ENCODE measurements at places on chromosomes 3 and 15.

DNA sequence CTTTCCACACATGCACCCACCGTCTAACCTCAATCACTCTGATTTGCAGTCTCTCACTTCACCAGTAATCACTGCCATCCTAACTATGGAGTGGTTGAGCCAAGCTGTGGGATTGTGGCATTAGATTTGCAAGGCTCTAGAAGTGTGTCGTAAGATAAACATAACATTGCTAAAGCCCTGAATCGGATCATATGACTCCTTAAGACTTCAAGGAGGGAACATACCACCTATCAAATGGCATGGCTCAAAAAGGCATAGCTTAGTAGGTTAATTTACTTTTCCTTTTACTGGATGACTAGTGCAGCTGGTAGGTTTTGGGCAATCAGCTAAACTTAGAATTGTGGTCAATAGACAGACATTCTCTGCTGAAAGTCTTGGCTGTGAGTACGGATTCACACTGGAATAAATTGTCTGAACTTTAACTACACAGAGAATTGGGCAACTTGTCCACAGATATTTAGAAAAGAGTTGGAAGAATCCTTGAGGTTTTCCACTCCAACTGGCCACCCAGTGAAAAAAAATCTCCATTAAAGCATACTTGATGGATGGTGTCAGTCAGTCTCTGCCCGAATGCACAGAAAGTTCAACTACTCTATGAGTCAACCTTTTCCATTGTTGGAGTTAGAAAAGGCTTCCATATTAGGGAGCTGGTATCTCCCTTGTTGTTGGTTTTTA, 476.7 kb upstream of the CBLB start:
- H3K4me1 ChIP-seq, result peaks cover 12% of the 10 kb centered on the region
- DNase-seq, result no peak
- no peak overlapping the region for H3K27ac ChIP-seq
- H3K4me3 ChIP-seq, result no peak overlapping the region

- H3K4me3 ChIP-seq, result no peak overlapping the region
- DNase-seq, result no peak
- no peaks in the 10 kb centered on the region for H3K27me3 ChIP-seq
- peaks cover 2% of the 10 kb centered on the region for H3K4me1 ChIP-seq
These were observed 17.3 kb downstream of the FGD5 start for GRCh38 chr3:14836049-14836468.

GRCh38 chr3:158768361-158768787, 33.5 kb upstream of the MFSD1 start:
- H3K4me3 ChIP-seq, result no peak overlapping the region
- DNase-seq, result no peak
- H3K27me3 ChIP-seq, result no peaks in the 10 kb centered on the region
- no peaks in the 10 kb centered on the region for H3K36me3 ChIP-seq
- H3K27ac ChIP-seq, result no peak overlapping the region
- no peaks in the 10 kb centered on the region for H3K4me1 ChIP-seq

DNA sequence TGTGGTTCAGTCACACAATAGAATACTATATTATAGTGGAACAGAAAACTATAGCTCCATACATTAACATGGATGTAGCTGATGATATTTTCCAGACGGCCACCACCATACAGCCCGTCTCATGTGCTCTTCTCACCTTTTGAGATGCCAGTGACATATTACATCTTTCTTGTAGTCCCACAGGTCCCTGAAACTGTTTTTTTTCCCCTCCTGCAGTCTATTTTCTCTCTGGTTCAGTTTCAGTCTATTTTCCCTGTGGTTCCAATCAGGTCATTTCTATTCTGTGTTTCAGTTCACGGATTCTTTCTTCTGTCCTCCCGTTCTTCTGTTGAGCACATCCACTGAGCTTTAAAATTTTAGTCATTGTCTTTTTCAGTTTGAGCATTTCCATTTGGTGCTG, 72.2 kb downstream of the PPCDC start:
- no peak overlapping the region for H3K4me3 ChIP-seq
- H3K36me3 ChIP-seq, result peaks cover 1% of the 10 kb centered on the region
- no peak for DNase-seq
- peaks cover 8% of the 10 kb centered on the region for H3K4me1 ChIP-seq
- H3K27me3 ChIP-seq, result no peaks in the 10 kb centered on the region

- H3K4me3 ChIP-seq, result no peak overlapping the region
- no peak for DNase-seq
- no peaks in the 10 kb centered on the region for H3K36me3 ChIP-seq
- H3K27ac ChIP-seq, result no peak overlapping the region
These were observed 499.4 kb downstream of the ROBO1 start for GRCh38 chr3:79268422-79268821.

GRCh38 chr3:10317311-10317960, 3.5 kb downstream of the SEC13 start:
- no peak for DNase-seq
- no peak overlapping the region for H3K4me3 ChIP-seq
- no peaks in the 10 kb centered on the region for H3K27me3 ChIP-seq

- no peaks in the 10 kb centered on the region for H3K4me1 ChIP-seq
- no peak for DNase-seq
- no peak overlapping the region for H3K4me3 ChIP-seq
- H3K36me3 ChIP-seq, result no peaks in the 10 kb centered on the region
- H3K27me3 ChIP-seq, result no peaks in the 10 kb centered on the region
- H3K27ac ChIP-seq, result no peak overlapping the region
These were observed 103.0 kb upstream of the DPPA4 start for GRCh38 chr3:109440353-109440752.

GRCh38 chr3:49844464-49845183, 11.7 kb downstream of the TRAIP start:
- H3K27ac ChIP-seq, result no peak overlapping the region
- H3K36me3 ChIP-seq, result peaks cover 16% of the 10 kb centered on the region
- H3K4me1 ChIP-seq, result no peaks in the 10 kb centered on the region
- no peaks in the 10 kb centered on the region for H3K27me3 ChIP-seq

GRCh38 chr3:11045536-11045935, 53.0 kb downstream of the SLC6A1 start:
- peaks cover 2% of the 10 kb centered on the region for H3K27me3 ChIP-seq
- H3K36me3 ChIP-seq, result no peaks in the 10 kb centered on the region
- no peak overlapping the region for H3K4me3 ChIP-seq
- DNase-seq, result no peak

DNA sequence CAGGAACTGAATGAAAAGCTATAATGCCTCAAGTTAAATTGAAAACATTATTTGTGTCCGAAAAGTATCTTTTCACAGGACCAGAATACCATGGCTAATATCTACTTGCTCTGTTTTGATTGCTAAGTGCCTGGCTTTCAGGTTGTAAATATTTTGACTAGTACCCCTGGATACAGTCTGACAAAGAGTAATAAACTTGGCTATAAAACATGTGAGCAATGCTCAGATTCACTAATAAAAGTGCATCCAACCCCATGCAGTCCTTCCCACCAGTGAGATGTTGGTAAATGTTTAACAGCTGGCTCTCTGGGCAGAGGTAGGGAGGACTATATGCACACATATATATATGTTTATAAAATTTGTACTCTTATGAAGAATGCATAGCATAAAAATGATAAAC, 281.8 kb upstream of the TGFBR2 start:
- no peak overlapping the region for H3K27ac ChIP-seq
- H3K4me1 ChIP-seq, result peaks cover 16% of the 10 kb centered on the region
- H3K36me3 ChIP-seq, result peaks cover 4% of the 10 kb centered on the region
- H3K4me3 ChIP-seq, result no peak overlapping the region

GRCh38 chr3:140823106-140823505, 118.5 kb upstream of the SLC25A36 start:
- H3K4me3 ChIP-seq, result no peak overlapping the region
- H3K27ac ChIP-seq, result no peak overlapping the region
- no peak for DNase-seq
- no peaks in the 10 kb centered on the region for H3K36me3 ChIP-seq
- no peaks in the 10 kb centered on the region for H3K4me1 ChIP-seq

GRCh38 chr3:71492974-71493771, 90.4 kb downstream of the FOXP1 start:
- no peaks in the 10 kb centered on the region for H3K27me3 ChIP-seq
- H3K36me3 ChIP-seq, result peaks cover 13% of the 10 kb centered on the region
- H3K4me1 ChIP-seq, result peaks cover 86% of the 10 kb centered on the region
- DNase-seq, result no peak
- peak overlapping the region; percentile 91 for H3K27ac ChIP-seq

DNA sequence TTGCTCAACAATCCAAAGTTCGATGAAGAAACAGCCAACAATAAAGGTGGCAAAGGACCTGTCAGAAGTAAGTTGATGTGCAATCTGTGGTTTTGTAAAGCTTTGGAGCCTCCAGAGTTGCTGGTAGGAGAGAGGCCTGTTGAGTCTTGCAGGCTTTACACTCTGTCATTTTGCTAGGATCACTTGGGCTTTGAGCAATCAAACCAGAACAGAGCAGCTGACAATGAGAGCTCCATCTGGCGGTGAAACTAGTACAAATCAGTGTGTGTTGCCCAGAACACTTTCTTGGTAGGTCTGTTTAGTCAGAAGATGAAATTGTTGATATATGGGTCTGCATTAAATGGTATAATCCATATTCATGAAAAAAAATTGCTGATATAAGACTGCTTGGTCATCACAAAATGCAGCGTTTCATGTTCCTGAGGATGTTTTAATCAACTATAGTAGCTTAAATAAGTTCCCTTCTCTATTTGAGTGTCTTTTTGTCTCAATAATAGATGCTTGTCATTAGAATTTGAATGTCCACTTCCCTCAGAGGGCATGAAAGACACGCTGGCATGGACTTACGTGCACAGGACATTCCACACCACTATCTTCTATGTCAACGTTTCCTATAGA, 25.7 kb downstream of the TMOD2 start:
- H3K27me3 ChIP-seq, result no peaks in the 10 kb centered on the region
- H3K36me3 ChIP-seq, result peaks cover 8% of the 10 kb centered on the region
- H3K4me1 ChIP-seq, result no peaks in the 10 kb centered on the region

- H3K4me1 ChIP-seq, result peaks cover 11% of the 10 kb centered on the region
- no peaks in the 10 kb centered on the region for H3K36me3 ChIP-seq
- DNase-seq, result no peak
These were observed 18.7 kb upstream of the LPP start for GRCh38 chr3:188135271-188135670.

DNA sequence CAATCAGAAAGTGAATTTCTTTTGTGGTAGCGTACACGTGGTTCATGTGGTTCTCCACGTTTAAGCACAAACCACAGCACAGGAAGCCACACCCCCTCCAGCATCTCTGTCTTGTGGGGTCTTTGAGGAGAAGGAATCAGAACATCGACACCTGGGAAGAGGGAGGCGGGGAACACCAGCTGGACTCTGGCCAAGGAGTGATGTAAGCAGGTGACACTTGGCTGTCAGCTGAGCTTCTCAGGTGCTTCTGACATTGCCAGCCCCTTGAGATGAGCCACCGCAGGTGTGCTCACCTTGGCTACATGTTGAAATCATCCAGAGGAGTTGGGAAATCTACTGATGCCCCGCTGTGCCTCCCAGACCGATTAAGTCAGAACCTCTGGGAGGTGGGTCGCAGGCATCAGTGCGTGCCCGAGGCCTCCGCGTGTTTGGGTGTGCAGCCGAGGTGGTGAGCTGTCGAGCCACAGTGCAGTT, 85.0 kb downstream of the FAM81A start:
- no peaks in the 10 kb centered on the region for H3K36me3 ChIP-seq
- peak overlapping the region; percentile 36 for H3K27ac ChIP-seq
- H3K4me1 ChIP-seq, result peaks cover 31% of the 10 kb centered on the region
- no peaks in the 10 kb centered on the region for H3K27me3 ChIP-seq

- no peak overlapping the region for H3K27ac ChIP-seq
- no peak overlapping the region for H3K4me3 ChIP-seq
- no peak for DNase-seq
- H3K27me3 ChIP-seq, result no peaks in the 10 kb centered on the region
- H3K4me1 ChIP-seq, result peaks cover 3% of the 10 kb centered on the region
- H3K36me3 ChIP-seq, result no peaks in the 10 kb centered on the region
These were observed 727.7 kb downstream of the NTRK3 start for GRCh38 chr15:87528873-87529272.

GRCh38 chr15:80015156-80015555, 44.2 kb upstream of the BCL2A1 start:
- DNase-seq, result no peak
- no peaks in the 10 kb centered on the region for H3K36me3 ChIP-seq
- H3K27ac ChIP-seq, result no peak overlapping the region
- no peaks in the 10 kb centered on the region for H3K27me3 ChIP-seq

GRCh38 chr3:72483554-72484104, 364.6 kb downstream of the SHQ1 start:
- H3K27ac ChIP-seq, result peak overlapping the region; percentile 88
- no peaks in the 10 kb centered on the region for H3K27me3 ChIP-seq
- peaks cover 75% of the 10 kb centered on the region for H3K4me1 ChIP-seq
- H3K4me3 ChIP-seq, result no peak overlapping the region

DNA sequence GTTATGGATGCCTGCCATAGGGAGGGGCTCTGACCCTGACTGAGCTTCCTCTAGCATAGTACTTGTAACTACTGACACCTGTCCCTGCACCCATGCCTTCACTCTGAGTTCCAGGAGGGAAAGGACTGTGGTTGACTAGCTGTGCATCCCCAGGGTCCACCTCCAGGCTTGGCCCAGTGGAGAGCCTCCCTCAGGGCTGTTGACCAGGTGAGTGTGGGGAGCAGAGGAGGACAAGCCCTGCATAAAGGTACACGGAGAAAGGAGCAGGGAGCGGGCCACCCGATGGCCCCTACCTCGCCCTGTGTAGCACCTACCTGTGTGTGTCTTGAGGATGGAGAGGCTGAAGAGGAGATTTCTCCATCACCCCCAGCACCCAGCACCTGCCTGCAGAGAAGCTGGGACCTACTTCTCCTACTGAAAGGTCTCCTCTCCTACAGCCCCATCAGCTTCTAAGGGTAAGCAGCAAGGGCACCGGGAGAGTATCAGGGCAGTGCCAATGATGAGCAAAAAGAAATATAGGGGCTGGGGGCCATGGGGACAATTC, 6.7 kb upstream of the LTF start:
- DNase-seq, result no peak
- no peak overlapping the region for H3K4me3 ChIP-seq
- peaks cover 2% of the 10 kb centered on the region for H3K36me3 ChIP-seq
- H3K4me1 ChIP-seq, result no peaks in the 10 kb centered on the region
- H3K27ac ChIP-seq, result no peak overlapping the region
- H3K27me3 ChIP-seq, result peaks cover 9% of the 10 kb centered on the region

DNA sequence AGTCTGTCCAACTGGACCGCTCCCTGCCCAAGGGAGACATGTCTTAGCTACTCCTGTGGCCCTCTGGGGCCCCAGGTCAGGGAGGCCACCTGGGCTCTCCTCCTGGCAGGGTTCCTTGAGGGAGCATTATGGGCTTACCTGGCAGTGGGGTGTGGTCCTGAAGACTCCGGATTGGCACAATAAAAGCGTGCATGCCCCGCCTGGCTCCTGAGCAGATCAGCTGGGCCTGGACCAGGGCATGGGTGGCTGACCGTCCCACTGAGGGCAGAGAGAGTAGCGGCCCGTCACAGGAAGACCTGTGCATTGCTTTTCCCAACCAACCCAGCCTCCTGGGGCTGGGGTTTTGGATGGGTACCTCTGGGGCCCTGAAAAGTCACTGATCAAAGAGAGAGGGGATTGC, 5.4 kb downstream of the ACOX2 start:
- no peaks in the 10 kb centered on the region for H3K36me3 ChIP-seq
- peaks cover 10% of the 10 kb centered on the region for H3K4me1 ChIP-seq
- no peaks in the 10 kb centered on the region for H3K27me3 ChIP-seq

DNA sequence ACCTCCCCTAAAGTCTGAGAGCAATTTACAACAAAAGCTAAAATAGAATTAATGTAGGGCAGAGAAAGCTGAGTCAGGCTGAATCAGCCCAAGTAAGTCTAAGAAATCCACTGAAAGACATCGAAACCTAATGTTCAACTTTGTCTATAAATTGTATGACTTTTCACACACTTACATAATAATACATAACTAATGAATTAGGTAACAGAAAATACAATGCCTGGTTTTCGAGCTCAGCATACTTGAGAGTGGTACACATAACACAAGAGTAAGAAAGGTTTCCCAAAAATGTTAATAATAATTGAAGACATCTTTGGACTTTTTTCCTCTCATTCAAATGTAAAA, 55.3 kb upstream of the VGLL4 start:
- peaks cover 2% of the 10 kb centered on the region for H3K36me3 ChIP-seq
- no peak for DNase-seq
- H3K4me3 ChIP-seq, result no peak overlapping the region
- H3K27ac ChIP-seq, result no peak overlapping the region
- H3K4me1 ChIP-seq, result no peaks in the 10 kb centered on the region
- no peaks in the 10 kb centered on the region for H3K27me3 ChIP-seq

Measured in activated naive CD4-positive, alpha-beta T cell treated with anti-CD3 and anti-CD28 coated beads for 36 hours (primary cell).